Occipital lobe (tissue), 3 donors: ENCODE measurements at places on chromosomes 12 and 14. TPM values are rescaled to one million over a fixed set of nuclear protein-coding genes. Genes with fewer than 3 reads are reported as not detected.

- DNase-seq = no peak
Observed at GRCh38 chr12:62006076-62006732, 254.0 kb upstream of the USP15 start.

DNA sequence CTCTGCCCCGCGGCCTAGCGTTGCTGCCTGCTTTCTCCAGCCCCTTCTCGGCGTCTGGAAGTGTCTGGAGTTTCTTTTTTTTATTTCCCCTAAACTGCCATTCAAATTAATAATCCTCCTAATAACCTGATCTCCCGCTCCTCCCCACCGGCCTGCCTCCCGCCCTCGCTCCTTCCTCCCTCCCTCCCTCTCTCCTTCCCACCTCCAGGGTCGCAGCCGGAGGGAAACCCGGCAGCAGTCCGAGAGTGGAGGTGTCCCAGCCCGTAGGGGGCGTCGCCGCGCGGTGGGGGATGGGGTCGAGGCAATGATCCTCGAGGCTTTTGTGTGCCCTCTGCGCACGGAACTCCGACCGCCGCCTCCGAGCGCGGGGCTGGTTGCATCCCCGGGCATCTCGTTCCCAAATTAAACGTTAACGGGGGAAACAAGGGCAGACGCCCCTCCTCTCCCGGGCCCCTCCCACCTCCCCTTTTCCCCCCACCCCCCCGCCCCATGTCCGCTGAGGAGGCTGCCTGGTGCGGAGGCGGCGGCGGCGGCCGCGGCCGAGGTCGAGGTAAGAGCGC lies 1.0 kb upstream of the SOCS2 start:
- DNase-seq = peak; percentile 22

DNA sequence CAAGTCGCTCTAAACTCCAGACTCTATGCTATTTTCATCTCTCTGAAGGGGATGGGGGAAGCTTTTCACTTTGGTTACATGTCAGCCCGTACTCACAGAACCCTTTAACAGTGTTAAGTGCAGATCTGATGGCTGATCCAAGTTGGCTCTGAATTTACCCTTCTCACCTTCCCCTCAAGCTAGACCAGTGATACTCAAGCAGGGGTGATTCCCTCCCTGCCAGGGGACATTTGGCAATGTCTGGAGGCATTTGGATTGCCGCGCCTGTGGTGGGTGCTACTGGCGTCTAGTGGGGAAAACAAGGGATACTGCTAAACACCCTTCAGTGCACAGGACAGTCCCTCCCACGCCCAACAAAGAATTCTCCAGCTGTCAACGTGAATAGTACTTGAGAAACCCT lies 6.0 kb upstream of the TEX52 start:
- DNase-seq = no peak

DNA sequence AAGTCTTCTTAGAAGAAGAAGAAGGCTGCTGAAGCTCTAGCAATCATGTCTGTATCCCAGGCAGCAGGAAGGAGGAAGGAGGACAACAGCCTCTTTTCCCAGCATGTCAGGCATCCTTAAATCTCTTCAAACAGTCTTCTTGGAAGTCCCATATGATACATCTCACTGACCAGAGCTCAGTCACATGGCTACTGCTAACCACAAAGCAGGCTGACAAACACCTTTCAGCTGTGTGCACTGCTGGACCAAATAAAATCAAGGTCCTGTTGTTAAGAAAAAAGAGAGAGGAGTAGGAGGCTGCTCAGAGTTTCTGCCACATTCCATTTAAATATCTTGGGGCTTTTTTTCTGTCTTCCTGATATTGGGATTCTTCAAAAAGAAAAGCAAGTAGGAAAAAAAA lies 203.4 kb upstream of the PELI2 start:
- DNase-seq = no peak

DNA sequence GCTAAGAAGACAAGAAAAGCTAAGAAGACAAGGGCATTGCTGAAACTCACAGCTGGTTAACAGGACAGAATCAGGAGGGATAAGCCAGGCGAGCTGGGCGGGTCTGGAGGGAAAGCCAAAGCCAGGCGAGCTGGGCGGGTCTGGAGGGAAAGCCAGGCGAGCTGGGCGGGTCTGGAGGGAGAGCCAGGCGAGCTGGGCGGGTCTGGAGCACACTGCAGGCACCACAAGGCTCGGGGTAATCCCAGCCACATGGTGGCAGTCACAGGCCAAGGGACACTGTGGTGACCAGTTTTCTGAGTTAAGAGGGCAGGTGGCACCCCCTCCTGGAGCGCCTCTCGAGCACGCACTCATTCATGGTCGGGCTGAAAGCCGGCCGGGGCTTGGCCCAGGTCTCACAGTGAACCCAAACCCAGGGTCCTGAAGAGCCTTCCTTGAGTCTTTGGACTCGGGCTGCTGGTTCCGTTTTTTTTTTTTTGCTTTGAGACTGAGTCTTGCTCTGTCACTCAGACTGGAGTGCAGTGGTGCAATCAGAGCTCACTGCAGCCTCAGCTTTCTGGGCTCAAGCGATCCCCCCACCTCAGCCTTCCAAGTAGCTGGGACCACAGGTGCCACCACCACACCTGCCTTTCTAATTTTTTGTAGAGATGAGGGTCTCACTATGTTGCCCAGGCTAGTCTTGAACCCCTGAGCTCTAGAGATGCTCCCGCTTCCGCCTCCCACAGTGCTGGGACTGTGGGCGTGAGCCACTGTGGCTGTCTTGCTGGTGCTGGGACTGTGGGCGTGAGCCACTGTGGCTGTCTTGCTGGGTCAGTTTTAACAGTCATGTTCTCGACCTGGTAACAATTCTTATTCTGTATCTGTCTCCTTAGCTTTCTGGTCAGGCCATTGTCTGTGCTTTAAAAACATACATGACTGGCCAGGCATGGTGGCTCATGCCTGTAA lies 40.2 kb downstream of the HSP90AA1 start:
- DNase-seq = peak; percentile 59

DNA sequence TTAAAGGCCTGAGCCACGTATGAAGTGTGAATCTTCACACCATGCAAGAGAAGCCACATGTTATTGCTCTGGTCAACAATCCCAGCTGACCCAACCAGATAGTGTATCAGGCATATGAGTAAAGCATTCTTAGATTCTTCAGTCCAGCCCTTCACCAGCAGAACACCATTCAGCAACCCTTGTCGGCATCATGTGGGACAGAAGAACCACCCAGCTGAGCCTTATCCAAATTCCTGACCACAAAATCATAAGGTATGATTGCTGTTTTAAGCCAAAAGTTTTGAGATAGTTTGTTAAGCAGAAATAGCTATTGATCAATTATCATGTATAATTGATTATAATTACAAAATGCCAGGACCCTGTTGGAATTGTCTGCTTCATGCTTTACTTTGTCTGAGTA lies 664.9 kb downstream of the VRK1 start:
- no peak for DNase-seq

DNA sequence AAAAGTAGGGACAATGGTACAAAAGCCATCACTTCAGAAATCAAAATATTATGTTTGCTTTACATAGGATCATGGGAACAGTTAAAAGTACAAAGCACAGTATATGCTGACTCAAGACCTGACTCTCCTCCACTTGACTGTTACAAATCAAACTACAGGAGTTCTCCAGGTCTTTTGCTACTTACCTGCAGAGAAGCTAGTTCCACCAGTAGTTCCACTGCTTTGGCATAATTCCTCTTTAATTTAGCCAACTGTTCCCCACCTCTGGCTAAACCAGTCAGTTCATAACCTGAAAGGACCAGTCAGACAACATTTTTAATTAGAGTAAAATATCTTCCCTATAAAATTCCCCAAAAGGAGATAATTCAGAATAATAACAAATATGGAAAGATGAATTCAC lies 14.0 kb downstream of the ATP6V1D start:
- no peak for DNase-seq

DNA sequence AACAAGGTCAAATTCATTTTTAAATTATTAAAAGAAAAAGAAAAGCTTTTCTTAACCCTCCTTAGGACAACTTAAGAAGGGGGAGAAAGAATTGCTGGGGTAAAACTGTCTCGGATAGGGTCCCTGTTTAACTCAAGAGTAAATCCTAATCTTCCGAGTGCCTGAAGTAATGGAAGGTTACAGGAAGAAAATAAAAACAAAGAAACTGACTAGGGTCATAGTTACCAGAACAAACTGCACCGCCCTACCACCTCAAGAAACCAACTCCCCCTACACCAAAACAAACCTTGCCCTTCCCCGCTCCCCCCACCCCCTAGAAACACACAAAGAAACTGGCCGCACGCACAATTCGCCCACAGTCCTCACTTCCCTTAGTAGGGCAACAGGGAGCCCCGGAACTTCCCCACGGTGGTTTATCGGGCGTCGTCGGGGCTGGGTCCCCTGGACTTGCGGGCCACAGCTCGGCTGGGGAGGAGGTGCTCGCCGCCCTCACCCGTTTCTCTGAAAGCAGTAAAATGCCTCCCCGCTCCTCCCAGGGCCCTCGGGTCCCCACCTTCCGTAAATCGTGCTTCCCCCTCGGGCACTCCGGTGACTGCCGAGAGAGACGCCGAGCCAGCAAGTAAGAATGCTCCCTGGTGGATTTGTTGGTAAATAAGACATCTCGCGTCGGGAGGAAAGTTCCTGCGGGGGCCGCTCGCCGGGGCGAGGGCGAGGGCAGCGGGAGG lies 2.4 kb downstream of the SINHCAF start:
- no peak for DNase-seq

- DNase-seq = no peak
Observed at GRCh38 chr14:92425101-92425500, 88.5 kb upstream of the RIN3 start.

DNA sequence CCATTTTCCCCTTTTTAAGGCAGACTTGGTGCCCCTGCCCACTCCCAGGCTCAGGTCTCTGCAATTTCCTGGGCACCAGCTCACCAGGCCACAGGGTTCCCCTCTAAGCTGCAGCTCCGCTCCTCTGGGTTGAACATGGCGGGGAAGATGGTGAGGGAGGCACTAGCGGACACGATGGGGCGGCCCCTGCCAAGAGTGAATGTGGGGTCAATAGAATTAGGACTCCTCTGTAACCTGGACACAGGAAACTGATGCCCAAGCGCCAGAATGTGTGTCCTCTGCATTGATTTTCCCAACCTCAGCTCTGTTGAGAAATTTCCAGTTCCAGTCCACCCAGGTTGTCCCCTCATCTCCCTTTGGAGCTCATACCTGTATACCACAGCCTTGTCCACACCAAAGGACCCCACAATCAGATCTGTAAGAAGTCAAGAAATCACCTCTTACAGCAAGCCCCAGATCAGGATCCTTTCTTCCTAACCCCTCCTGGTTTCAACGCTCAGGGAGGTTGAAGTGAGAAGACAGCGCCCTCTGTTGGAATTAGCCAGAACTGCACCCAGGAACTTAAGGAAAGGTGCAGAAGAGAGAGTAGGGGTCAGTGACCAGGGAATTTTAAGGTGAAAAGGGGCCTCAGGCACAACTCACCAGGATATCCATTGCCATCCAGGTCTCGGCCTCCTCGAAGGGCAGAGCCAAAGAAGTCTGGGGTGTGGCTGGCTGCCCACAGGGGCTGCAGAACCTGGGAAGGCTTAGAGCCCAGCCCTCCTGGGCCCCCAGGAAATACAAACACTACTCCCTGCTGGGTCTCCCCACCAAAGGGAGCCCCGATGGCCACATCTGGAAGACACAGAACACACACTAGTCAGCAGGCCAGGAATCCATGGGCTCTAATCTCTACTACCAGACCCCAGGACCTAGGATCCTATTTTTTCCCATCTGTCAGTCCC lies 14.7 kb downstream of the ITGA5 start:
- no peak for DNase-seq

DNA sequence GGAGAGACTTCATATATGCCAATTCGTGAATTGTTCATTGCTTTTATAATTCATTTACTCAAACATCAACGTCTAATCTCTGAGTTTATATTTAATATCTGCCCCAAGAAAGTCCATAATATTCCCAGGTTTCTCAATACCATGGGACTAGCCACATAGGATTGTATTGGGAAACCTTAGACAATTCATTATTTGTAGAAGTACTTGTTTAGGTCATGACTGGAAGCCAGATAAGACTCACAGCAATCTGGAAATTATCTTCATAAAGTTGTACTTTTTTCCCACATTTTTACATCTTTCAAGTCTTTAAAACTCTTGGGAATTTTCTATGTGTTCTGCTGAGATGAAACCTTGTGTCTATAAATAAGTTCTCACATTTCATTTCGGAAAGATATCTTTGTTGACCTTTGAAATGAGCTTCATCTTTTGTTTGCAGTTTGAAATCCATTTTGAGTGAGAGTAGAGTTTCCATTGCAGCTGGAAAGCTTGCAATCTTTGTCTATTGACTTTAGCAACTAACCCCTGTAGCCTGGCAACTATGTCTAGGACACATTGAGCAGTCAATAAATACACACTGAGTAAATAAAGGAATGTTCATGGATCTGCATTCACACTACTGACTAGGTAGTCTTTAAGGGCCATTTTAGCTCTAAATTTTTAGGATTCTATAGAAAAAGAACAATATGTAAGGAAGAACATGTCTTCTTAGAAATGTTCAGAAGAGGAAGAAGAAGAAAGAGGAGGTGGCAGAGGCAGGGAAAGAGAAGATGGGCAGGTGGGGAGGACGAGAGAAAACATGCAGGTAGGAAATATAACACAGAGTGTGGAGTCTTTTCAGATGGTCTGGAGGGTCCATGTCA lies 154.4 kb downstream of the LRIG3 start:
- DNase-seq = no peak

- no peak for DNase-seq
Observed at GRCh38 chr12:21992823-21993222, 51.6 kb upstream of the ABCC9 start.

DNA sequence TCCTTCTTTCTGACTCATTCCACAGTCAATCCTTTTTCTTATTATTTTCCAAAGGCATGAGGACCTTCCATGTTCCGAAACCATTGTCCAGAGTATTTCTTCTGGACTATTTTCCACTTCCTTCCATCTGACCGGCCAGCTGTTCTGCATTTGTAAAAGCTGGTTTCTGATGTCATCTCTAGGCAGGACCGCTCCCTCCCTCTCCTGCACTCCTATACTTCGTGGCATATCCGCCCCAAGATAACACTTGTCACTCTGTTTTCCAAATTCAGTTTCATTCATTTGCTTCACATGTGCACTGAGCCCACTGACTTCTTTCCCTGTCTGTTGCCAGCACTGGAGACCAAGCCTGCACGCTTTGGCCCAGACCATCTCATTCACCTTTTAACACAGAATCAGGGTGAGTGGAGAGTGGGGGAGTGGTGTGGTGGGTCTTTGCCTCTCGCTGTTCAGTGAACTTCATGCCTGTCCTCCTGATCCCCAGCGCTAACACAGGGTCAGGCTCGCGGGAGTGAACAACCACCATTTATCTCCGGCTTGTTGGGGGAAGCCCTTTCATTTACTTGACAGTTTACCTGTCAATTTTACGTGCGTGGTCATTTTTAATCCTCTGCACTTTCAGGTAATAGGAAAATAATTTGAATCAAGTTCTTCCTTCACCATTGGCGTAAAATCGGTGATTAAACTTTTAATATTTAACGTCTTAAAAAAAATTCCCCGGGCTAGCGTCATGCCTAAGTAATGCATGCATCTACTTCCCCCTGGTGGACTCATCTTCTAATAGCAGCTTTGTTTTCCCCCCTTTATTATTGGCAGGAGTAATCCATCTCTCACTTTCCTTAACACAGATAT lies 52.5 kb downstream of the C12orf75 start:
- DNase-seq = no peak

- no peak for DNase-seq
Observed at GRCh38 chr14:103078860-103079587, 5.0 kb upstream of the LBHD2 start.

GRCh38 chr12:46472893-46473633 lies 100.5 kb upstream of the SLC38A2 start:
- no peak for DNase-seq

The CBLN3 gene
- total RNA-seq = 0.47 TPM

The KLRC3 gene
- total RNA-seq = 2.2 TPM

The B3GNT4 gene
- 7.2 TPM for total RNA-seq

The INF2 gene
- 8.4 TPM for total RNA-seq

The L3HYPDH gene
- total RNA-seq = 30.1 TPM

The TSPAN8 gene
- not detected for total RNA-seq

The AVPR1A gene
- 7.6 TPM for total RNA-seq

The KRT83 gene
- not detected for total RNA-seq
